T follicular helper cell (primary cell): ENCODE measurements at places on chromosomes 12 and 14.

GRCh38 chr12:47245623-47246022, 165.9 kb upstream of the AMIGO2 start:
- no peak for DNase-seq

- no peak for DNase-seq
Measured at GRCh38 chr14:105074601-105075053, 9.4 kb upstream of the GPR132 start.

DNA sequence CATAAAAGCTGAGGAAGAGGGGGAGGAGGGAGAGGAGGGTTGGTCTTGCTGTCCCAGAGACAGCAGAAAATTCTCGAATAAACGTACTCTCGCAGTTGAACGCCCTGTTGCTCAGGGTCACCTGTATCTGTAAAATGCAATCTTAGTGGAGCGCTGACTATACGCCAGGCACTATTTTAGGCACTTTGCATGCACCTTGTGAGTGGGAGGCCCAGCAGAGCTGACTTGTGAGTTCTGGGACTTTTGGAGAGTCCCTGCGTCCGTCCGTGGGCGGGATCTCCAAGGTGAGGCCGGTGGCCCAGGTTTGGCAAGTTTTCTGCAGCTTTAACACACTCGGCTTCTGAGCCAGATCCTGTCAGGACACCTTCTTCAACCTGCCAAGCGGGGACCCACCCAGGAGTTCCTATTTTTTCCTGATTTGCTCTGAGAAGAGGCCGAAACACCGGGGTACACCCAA, 32.5 kb upstream of the PLEKHG6 start:
- DNase-seq, result no peak

GRCh38 chr12:56718149-56718548, 7.0 kb downstream of the NACA start:
- no peak for DNase-seq

- no peak for DNase-seq
Measured at GRCh38 chr12:107670999-107671643, 14.5 kb upstream of the PWP1 start.

- DNase-seq, result no peak
Measured at GRCh38 chr12:101609198-101609597, 14.4 kb downstream of the MYBPC1 start.

DNA sequence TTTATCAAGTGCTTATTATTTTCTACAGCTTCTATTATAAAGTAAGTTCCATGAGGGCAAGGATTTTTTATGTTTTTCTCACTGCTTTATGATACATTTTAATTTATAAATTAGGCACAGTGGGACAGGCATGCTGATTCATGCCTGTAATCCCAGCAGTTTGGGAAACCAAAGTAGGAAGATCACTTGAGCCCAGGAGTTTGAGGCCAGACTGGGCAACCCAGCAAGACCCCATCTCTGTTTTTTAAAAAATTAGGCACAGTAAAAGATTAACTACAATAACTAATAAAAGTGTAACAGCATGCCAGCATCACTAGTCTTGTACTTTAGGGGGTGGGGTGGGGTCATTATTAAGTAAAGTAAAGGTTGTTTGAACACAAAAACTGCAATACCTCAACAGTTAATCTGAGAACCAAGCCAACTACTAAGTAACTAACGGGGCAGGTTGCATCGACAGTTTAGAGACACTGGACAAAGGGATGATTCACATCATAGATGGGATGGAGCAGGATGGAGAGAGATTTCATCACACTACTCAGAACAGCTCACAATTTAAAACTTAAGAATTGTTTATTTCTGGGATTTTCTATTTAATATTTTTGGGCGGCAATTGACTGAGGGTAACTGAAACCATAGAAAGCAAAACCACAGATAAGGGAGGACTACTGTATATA, 119.5 kb downstream of the PLEKHA5 start:
- DNase-seq, result no peak

DNA sequence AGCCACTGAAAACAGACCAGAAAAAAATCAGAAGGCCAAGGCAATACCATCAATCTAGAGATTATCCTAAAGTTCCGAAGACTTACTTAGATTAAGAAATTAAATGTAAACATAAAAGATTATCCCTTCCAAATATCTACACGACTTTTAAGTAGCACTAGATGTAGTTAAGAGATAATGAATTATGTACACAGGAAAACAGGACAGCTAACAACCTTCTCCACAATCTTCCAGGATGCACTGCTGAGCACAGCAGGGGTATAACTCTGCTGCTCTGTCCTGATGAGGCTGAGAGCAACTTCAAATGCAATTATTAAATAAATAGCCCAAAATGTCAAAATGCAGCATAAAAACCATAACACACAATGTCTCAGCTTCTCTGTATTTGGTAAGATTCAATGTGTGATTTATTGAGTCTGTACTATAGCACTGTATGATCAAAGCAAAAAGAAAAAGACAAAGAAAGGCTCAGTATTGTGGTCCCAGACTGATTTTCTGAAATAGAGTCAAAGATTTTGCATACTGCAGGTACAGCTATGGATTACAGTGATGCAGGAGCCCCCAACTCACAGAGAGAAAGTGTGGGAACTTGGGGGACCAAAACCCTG, 56.9 kb downstream of the TMTC1 start:
- no peak for DNase-seq

DNA sequence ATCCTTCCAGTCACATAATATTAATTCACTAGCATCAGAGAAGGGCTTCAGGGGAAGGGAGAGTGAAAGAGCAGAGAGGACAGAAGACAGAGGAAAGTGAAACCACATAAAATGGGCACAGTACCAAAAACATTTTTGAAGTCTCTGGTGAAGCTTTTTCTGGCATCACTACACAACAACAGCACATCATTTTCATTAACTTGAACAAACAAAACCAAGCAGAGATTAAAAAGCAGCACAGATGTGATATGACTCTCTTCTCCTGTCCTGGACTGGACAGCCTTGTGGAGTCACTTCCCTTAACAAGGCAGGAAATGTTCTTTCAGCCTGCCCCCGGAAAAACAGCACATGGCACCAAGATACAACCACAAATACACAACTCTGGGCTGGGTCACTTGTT, 112.0 kb downstream of the TSPAN8 start:
- no peak for DNase-seq

DNA sequence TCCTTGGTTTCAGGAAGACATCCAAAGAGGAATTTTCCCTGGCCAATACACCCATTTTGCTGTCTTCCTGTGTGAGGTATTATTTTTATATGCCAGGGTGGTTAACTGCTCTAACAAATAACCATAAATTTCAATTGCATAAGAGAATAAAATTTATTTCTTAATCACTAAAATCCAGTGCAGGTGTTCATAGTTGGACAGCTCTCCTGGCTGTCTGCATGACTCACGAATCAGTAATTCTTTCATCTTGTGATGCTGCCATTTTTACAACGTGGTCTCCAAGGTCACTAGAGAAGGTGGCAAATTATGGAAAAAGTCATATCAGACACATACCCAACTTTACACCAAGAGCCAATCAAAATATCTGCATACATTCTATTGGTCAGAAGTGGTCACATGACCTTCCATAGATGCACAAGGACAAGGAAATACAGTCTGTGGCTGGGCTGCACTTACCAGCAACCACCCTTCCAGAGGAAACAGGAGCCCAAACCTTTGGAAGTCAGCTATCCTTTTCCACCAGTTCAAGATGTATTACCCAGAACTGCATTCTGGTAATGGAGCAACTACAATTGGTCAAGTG, 193.5 kb upstream of the PLEKHG7 start:
- DNase-seq, result no peak

GRCh38 chr12:52356031-52356761, 11.1 kb downstream of the KRT85 start:
- DNase-seq, result no peak

DNA sequence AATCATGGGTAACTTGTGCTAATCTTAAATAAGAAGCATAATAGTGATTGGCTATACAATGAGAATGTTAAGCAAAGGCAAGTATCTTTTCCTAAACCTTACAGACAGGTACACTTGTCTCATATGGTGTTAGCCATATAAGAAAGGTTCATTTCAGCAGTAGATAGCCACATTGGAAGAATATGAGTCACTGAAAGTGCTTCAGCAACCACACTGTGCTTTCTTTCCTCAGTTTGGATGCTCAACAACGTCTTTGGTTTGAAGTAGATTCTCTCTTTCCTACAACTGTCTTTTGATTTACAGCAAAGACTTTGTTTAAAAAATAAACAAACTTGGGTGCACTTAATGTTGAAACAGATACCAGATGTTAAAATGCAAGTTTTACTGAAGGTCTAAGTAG, 8.9 kb downstream of the DDHD1 start:
- no peak for DNase-seq

- no peak for DNase-seq
Measured at GRCh38 chr12:16610001-16610585, 4.1 kb upstream of the LMO3 start.

DNA sequence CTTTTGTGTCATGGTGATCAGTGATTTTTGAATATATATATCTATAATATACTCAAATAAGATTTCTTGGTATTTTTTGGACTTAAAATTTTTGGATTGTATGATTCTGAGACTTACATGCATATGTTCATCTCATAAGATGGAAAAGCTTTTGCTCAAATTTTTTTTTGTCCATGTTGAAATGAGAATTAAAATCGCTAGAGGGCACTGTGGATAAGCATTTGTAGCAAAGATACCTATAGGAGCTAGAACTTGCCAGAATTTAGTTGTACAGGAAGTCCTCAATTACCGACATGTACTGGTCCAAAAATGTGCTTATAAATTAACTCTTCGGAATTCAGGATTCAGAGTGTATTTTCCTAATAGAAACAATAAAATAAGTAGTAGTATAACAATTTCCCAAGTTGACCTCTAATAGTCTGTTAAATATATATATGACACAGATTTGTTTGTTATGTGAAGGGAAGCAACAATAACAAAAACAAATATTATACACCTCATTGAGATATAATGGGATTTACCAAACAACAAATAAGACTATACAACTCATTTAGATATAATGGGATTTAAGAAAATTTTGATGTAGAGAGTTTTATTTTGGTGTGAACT, 179.6 kb downstream of the TMEM117 start:
- DNase-seq, result no peak

DNA sequence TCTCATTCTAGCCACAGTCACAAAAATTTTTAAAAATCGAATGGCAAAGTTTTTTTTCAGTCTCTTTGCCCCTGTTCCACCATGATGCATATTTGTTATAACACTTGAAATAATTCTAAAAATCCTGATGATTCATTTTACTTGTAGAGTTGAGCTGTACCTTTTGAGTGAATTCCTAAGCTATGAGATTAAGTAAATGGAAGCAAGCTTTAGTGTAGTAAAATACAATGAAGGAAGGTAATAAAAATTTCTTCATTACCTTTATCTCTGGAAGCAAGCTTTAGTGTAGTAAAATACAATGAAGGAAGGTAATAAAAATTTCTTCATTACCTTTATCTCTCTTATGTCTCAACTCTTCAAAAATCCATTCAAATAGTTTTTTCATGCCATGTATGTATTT, 46.1 kb downstream of the TMTC3 start:
- no peak for DNase-seq

DNA sequence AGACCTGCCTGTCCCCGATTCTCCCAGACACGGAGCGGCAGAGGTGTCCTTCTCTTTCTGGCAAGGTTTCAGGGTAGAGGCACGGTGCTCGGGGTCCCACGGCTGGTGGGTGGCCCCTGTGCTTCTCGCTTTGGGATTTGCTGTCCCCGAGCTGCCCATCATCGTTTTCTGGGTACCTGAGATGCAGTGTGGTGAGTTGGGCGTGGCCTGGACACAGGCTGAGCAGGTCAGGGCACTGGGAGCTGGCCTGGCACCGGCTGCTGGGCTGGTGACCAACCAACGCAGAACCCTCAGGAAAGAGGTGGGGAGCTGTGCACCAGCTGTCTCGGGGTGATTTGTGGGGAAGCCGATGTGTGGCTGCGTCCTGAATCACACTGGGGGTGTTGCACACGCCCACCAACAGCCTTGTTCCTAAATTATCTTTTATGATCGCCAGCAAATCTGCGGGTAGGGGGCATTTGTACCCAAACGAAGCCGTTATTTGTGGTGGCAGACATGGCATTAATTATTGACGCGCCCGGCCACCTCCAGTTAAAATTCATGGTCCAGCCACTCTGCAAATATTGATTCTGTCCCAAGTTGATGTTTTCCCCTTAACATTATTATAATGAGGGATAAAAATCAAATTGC, 61.0 kb downstream of the KIF26A start:
- no peak for DNase-seq

- no peak for DNase-seq
Measured at GRCh38 chr12:50026691-50027090, 1.4 kb upstream of the RACGAP1 start.

GRCh38 chr12:109678719-109679118, 34.9 kb upstream of the FAM222A start:
- no peak for DNase-seq

- DNase-seq, result no peak
Measured at GRCh38 chr12:104425614-104426013, 31.1 kb upstream of the CHST11 start.

DNA sequence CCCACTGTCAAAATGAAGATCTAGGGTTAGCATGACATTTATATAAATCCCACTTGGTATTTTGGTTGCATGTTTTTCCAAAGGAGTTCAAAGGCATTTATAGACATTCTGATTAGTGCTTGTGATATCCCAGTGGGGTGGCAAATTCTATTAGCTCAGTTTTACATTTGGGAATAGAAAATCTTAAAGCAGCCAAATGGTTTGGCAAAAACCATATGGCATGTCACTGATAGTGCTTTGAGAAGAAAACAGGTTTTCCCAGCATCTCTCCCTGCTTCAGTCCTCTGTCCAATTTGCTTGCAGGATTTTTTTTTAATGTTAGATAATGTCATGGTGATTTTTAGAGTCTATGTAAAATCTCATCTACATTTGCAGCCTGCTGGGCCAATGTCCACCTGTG, 225.1 kb upstream of the DIO3 start:
- DNase-seq, result no peak

GRCh38 chr12:96828169-96828789, 78.8 kb upstream of the NEDD1 start:
- no peak for DNase-seq

DNA sequence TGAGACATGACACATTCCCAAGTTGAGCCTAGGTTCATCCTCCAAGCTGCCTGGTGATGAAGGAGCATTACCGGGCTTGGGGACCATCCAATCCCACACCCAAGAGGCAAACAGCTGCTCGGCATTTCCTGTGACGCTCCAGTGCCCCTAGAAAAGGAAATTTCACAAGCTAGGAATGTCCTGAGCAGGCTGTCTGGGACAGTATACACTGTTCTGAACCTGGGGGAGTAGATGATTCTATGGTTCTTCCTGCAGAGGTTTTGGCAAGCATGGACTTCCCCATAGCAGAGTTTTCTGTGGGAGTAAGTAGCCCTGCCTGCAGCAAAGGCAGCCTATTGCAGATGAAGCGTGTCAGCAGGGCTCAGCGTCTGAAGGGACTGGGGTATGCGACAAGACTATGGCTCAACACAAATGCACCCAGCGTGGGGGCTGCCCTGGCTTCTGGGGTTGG, 47.4 kb upstream of the SRSF5 start:
- no peak for DNase-seq

- DNase-seq, result no peak
Measured at GRCh38 chr14:53861781-53862180, 94.8 kb downstream of the BMP4 start.

GRCh38 chr14:91269076-91269991, 24.8 kb upstream of the GPR68 start:
- no peak for DNase-seq
